Activated CD8-positive, alpha-beta memory T cell treated with anti-CD3 and anti-CD28 coated beads, Interleukin-2, amount 50 U/mL, for 4 hours (primary cell): ENCODE measurements at places on chromosomes 3 and 15.

DNA sequence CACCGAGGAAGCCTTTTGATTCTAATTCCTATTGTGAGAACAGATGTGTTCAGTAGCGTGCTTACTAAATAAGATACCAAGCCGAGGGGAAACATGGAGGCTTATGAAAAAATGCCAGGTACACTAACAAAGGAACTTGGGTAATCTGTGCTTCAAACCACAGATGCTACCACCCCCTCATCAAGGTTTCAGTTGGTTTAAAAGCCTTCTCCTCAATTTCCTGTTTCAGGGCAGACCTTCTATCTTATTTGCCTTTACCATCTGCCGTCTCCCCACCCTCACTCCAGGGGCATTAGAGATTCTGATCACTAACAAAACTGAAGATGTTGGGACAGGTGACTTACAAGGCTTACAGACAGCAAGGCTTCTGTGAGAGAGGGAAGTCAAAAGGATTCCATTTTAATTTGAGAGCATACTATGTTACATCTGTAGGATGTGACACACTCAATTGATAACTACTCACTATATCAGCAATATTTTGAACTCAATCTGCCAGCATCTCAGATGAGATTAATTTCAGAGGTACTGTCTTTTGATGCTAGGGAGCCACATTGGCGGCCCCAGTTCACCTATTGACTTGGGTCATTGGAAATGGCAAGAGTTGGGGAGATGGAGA, 60.6 kb upstream of the PLCL2 start:
- peak; percentile 17 for DNase-seq

DNA sequence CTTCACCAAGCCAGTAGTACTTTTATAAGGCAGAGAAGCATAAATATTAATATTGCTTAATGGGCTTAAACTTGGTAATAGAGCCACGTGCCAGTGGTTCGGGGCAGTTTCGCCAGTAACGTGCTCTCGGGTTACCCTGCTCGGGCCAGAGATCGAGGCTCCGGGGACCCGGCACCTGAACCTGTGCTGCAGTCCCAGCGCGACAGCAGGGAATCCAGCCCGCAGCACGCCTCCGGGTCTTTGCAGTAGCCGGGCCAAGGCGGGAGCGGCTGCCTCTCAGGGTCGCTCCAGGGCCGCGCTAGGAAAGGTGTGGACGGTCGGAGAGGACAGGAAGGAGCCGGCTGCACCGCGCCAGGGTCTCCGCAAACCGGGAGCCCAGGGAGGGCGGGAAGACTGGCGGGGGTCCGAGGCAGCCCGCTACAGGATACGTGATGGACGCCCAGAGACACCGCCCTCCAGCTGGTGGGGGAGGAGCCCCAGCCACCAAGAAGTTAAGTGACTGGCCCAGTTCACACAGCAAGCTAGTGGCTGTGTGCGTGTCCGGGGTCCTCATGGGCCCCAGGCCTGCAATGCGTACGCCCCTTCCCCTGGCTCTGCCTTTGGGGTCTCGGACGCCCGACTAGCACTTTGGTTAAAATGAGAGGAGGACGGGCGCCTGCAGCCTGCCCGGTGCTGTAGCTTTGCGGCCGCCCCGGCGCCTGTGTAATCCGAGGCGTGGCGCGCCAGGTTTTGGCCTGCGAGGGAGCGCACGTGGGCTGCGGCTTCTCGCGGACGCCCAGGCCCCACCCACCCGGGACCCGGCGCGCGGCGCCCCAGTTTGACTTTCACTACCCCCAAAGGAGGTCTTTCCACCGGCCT, 1.2 kb upstream of the PDE8A start:
- peak; percentile 85 for DNase-seq

DNA sequence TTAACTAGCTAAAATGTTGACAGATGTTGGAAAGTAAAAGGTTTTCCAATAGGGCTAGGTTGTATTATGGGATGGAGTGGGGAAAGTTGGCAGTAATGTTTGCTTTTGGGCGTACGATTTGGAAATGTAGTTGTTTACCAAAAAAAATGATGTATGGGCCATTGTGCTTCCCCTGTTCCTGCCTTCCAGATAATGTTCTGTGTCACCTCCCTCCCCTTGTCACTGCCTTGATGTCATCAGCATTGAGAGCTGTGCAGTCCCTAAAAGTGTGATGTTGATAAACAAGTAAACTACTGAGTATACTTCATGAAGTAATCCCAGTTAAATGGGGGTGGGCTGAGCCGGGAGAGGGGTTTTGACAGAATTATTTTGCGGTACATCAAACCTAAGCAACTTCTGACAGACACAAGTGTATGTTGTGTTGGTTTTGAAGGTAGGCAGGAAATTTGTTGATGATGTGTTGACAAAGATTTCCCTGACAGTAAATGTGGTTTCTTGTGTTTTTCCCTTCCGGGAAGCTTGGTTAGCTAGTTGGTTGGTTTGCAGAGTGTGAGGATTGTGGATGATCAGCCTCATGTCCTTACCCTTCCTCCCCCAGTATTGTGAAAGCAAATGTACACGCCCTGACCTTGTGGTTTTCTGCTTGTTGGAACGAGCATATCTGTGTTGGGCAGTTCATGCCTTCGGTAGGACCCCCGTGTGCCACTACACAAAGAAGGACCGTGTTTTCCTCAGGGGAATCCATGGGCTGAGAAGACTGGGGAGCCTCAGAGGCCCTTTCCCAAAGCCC, 87.3 kb downstream of the PGPEP1L start:
- no peak for DNase-seq

- no peak for DNase-seq
Measured at GRCh38 chr3:111923806-111924205, 55.0 kb upstream of the ABHD10 start.

DNA sequence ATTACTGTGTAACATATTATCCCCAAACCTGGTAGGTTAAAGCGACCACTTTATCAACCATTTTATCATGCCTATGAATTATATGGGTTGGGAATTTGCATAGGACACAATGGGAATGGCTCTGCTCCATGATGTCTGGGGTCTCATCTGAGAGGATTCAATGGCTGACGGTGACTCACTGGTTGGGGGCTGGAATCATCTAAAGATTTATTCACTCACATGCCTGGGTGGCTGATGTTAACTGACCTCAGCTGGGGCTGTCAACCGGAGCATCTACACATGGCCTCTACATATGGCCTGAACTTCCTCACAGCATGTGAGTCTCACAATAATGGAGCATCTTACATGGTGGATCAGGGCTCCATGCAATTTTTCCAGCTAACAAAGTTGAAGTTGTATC, 313.1 kb upstream of the PPP2R3A start:
- no peak for DNase-seq

GRCh38 chr3:31581660-31582059, 48.9 kb downstream of the STT3B start:
- DNase-seq, result no peak

DNA sequence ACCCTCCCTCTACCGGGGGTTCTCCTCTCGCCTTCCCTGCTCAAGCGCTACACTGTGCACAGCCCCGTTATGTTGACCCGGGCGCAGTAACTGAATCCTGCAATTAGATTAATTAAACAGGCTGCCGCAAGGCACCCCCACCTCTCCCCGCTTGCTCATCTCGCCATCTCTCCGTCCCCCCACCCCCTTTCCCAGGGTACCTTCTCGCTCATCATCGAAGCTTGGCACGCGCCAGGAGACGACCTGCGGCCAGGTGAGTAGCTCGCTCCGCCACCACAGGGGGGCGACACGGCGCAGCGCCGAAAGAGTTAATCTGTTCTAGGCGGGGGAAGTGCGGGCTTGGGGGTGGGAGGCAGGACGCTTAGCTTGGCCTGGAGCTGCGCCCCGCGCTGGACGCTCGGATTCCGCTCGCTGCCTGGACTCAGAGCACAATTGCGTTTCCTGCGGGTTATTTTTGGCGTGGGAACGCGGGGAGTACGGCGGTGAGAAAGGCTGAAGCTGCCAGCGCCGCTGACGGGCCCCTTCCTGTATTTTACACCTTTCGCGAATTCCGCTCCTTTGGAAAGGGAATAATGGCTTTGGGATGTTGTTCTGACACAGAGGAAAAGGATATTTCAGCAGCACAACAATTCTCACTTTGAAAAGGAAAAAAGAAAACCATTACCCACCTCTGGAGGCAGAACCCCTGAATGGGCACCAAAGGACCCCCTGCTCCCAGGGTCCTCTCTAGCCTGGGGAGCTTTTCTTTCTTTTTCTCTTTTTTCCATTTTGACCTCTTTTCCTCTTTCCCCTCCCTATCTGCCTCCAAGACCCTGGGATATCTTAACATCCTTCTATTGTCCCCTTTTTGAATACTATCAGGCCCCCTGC, 1.5 kb downstream of the DLL4 start:
- peak; percentile 60 for DNase-seq

GRCh38 chr15:59281699-59282098, 75.1 kb downstream of the LDHAL6B start:
- DNase-seq, result no peak
